ENCODE measurements at places on chromosomes 3 and 15.

GRCh38 chr15:71730277-71731144, 79.8 kb upstream of the NR2E3 start:
- peak; percentile 65 for DNase-seq

DNA sequence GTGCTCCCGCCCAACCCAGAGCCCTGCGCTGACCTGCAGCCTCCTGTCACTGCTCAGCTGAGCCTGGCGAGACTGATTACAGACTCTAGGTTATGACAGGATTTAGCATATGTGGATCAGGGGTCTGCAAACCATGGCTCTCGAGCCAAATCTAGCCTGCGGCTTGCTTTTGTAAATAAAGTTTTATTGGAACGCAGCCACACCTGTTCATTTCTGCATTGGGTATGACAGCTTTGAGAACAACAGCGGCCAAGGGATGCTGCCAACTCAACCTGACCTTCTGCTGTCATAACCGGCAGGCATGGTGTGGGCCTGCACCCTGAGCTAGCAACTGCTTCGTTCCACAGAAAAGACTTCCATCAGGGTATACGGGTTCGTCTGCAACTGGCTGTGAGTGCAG, 50.5 kb upstream of the IQSEC1 start:
- no peak for DNase-seq

- DNase-seq, result peak; percentile 74
Observed at GRCh38 chr3:113758389-113759024, 11.7 kb downstream of the ATP6V1A start.

- no peak for DNase-seq
Observed at GRCh38 chr3:61865466-61866152, 304.2 kb downstream of the PTPRG start.

DNA sequence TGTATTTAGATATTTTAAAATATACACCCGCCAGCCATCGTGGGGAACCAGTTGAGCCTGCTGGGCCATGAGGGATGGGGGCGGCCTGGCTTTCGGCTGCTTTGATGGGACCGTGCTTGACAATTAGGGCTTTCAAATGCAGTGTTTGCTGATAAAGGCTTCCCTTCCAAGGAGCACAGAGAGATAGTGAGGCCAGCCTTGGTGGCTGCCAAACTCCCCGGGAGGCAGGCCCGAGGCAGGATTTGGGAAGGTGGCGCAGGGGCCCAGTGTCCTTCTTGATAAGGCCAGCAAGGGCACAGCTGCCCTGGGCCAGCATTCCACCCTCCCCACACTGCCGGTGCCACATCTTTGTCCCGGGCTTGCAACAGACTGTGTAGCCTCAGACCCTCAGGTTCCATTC, 75.6 kb downstream of the LINGO1 start:
- no peak for DNase-seq

- no peak for DNase-seq
Observed at GRCh38 chr3:13653631-13654279, 104.8 kb downstream of the FBLN2 start.

DNA sequence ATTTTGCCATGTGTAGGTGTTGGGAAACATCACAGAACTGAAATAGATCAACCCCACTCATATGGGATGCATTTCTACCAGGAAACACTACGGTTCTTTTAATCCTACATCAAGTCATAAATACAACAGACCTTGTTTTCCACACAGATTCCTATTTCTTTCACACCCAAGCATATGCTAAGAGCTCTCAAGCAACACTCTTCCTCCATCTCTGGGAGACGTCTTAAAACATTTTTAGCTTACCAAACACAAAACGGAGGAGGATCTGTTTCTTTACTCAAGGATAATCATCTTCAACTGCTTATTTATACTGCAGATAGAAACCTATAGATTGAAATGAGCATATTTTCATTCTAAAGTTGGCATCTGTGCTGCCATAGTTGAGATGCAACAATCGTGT, 5.1 kb downstream of the GJD2 start:
- no peak for DNase-seq

- peak; percentile 41 for DNase-seq
Observed at GRCh38 chr3:174098746-174099145, 701.2 kb downstream of the NLGN1 start.

GRCh38 chr3:111810909-111811308, 48.2 kb upstream of the PHLDB2 start:
- DNase-seq, result peak; percentile 89

DNA sequence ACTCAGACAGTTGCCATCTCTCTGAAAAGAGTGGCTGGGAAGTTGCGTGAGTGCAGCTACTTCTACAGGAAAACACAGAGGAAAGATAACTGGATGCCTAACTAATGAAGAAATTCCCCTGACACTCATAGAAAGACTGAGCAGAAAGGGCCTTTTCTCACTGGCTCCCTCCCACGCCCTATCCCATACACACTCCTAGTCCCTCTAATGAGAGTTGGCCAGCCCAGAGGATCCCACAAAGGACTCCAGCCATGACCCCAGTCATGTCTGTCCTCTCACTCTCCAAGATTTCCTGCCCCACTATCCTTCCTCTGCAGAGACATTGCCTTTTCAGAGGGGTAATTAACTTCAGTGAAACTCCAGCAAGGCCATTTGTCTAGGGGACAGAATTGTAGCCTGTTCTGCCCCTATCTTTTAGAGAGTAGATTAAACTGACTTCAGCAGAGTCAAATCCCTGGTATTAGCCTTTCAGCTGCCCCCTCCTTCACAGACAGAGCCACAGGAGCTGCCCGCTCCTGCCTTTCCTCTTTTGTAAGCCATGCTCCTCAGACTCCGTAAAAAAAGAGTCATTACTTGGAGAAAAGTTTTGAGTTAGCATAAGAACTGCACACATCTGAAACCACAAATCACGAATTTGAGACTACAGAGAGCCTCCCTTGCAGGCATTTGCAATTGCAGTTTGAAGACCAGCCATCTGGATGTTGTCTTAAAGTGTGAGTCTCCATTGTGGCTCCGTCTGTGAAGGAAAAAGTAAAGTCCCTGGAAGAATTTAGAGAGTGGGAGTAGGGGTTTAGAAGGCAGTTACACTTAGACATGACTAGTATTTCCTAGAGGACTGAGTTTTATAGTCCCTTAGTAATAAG, 129.1 kb upstream of the SEMA6D start:
- peak; percentile 8 for DNase-seq

- DNase-seq, result peak; percentile 43
Observed at GRCh38 chr3:12170207-12170606, 11.5 kb upstream of the TIMP4 start.

DNA sequence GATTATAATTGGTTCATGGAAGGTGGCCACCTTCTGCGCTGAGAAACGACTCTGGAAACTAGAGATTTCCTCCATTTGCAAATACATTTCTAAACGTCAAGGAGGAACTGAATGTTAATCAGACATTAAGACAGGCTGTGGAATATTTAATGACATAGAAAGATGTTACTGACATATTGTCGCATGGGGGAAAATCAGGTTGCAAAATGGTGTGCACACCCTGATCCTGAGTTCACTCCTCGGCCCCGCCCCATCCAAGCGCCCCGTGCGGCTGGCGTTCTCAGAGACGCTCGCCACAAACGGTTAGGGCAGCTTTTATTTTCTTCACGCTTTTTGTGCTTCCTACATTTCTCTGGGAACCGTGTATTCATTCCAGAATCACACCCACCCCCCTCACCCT, 10.7 kb downstream of the H1-8 start:
- no peak for DNase-seq

DNA sequence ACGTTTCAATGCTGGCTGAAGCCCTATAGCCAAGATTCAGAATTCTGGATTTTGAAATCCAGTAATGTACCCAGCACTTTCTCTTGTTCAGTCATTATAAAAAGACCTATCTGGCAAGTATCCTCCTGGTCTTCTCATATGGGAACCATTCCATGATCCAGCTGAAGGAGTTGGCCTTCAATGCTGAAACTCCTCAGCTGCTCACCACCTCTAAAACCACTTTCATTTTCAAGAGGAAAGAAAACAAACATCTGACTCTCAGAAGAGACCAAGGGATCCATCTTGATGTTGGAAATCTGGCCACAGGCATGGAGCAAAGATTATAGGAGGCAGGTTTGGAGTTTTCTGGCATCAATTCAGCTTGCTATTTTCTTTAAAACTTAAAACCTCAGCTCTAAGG, 235.4 kb downstream of the FMN1 start:
- DNase-seq, result no peak

DNA sequence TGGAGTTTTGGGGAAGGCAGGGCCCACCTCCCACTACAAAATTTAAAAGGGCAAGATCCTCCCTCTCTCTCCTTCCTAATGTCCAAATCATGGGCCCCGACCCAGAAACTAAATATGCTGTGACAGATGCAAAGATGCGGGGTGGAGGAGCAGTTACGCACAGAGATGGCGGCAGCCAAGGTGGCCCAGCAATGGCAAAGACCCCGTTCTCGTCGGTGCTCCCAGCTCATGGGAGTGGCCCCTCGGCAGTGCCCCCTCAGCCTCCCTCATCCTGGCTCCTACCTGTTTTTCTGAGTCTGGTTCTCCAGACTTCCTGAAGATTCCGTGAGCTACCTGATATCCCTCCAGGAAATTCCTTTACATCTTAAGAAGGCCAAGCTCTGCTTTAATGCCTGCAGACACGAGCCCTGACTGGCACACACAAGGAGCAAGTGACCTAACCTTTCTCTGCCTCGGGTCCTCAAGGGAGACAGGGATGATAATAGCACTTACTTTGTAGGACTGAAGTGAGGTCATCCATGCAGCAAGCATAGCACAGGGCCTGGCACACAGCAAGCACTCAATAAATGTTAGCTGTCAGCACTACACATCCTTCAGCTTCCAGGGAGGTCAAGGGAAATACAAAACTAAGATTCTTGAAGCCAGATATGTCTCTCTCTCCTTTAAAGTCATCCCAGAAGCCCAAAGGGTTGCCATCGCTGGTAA, 103.5 kb downstream of the LSM3 start:
- DNase-seq, result no peak

- DNase-seq, result peak; percentile 50
Observed at GRCh38 chr15:100060276-100060926, 281.4 kb downstream of the ADAMTS17 start.

DNA sequence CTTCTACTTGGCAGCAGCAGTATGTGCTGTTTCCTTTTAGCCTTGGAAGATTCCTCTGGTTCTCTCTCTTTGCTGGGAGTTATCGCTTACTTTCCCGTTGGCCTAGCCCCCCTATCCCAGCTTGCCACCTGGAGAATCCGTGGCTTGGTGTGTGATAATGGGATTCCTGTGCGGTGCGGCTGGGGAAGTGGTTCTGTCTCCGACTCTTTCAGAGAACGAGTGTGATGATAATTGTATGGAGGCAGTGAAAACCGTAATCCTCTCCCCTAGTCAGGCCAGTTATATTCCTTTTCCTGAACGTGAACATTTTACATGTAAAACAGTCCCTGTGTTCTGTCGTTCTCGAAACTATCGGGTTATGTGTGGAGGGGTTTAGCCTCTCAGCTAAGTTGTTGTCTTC, 300.1 kb upstream of the C2CD4B start:
- no peak for DNase-seq

- no peak for DNase-seq
Observed at GRCh38 chr3:32972482-32973146, 21.2 kb downstream of the CCR4 start.

DNA sequence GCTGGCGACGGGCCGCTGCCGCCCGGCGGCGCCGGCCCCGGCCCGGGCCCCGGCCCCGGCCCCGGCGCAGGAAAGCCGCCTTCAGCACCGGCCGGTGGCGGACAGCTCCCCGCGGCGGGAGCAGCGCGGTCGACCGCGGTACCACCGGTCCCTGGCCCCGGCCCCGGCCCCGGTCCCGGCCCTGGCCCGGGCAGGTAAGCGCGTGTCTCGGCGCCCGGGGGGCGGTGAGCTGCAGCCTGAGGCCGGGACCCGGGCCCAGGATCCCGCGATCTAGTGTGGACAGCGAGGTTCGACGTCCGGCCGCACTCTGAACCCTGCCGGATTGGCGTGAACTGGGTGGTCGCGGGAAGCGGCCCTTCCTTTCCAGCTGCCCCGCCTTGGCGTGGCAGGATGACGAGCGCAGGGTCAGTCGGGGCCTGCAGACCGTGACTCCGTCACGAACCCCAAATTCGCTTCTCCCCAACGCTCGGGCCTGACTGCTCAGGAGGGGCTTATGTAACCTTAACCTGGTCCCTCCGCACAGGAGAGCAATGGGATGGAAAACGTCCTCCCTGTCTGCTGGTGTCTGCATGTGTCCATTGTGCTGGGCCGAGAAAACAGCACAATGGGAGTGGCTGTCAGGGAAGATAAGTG, 472 bp downstream of the BSN start:
- no peak for DNase-seq

DNA sequence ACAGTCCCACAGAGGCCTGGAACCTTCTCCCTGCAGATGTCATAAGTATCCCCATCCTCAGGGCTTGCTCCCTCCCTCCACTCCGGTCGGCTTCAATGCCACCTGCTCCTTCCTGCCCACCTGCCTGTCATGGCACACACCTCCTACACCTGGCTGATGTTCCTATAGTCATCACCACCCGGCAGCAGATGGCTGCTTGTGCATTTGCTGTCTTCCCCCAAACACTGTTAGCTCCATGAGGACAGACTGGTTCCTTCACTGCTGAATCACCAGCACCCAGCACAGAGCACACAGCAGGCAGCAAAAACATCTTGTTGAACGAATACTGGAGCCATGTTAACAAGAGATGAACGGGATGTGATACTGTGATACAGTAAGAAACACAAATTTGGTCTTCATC, 14.8 kb downstream of the TARS3 start:
- DNase-seq, result no peak

DNA sequence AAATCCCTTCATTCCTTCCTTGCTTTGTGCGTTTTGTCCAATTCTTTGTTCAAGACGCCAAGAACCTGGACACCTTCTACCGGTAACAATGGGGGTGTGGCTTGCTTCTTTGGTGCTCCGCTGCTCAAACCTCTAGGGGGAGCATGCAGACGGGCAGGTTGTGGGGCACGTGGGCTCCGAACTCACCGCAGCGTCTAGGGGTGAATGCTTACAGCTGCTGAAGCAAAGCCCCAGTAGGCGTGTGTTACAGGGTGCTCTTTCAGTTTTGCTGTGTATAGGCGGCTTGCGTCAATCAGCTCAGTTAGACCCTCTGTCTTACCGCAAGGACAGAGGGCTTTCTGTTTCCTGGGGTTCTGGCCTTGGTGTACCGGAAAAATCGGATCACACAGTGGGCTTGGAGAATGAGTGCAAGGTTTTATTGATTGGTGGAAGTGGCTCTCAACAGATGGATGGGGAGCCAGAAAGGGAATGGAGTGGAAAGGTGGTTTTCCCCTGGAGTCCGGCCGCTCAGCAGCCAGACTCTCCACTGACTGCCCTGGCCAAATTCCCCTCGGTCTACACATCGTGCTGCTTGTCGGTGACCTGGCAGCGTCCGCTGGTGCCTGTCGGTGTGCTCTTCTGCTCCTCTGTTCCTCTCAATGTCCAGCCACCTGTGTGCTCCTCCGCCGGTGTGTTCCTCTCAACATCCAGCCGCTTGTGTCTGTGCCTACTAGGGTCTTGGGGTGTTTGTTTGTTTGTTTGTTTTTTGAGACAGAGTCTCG, 1.2 kb upstream of the LRRC34 start:
- DNase-seq, result no peak
